GDM1 (cell line): ENCODE measurements at places on chromosomes 1 and 21.

DNA sequence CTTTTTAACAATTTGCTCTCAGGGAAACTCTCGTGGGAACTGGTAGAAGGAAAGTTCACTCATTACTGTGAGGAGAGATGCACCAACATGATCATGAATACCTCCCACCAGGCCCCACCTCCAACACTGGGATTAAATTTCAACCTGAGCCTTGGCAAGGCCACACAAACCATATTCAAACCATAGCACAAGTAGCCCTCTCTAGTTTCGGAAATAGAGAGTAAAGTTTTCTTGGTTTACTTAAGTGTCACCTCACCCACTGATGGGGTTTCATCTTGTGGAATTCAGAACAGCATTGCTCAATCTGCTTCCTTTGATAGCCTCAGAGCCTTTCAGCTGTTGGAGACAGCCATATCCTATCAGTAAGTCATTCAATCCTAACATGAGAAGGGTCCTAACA, 25.5 kb upstream of the CCSAP start:
- no peak for DNase-seq

- DNase-seq, result no peak
These were observed 103.8 kb upstream of the CASZ1 start for GRCh38 chr1:10900251-10900651.

- DNase-seq, result no peak
These were observed 1.5 kb downstream of the MORC3 start for GRCh38 chr21:36321325-36322082.

GRCh38 chr21:44706706-44707581, 4.4 kb downstream of the TSPEAR start:
- no peak for DNase-seq

DNA sequence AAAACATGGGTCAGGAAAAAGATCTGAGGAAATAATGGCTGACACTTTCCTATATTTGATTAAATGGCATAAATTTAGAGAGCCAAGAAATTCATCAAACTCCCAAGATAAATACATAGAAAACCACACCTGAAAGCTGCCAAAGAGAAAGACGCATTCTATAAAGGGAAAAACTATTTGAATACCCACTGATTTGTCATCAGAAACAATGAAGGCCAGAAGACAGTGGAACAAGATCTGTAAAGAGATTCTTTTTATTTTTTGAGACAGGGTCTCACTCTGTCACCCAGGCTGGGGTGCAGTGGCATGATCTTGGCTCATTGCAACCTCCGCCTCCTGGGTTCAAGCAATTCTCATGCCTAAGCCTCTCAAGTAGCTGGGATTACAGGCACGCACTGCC, 17.4 kb downstream of the SDE2 start:
- no peak for DNase-seq

DNA sequence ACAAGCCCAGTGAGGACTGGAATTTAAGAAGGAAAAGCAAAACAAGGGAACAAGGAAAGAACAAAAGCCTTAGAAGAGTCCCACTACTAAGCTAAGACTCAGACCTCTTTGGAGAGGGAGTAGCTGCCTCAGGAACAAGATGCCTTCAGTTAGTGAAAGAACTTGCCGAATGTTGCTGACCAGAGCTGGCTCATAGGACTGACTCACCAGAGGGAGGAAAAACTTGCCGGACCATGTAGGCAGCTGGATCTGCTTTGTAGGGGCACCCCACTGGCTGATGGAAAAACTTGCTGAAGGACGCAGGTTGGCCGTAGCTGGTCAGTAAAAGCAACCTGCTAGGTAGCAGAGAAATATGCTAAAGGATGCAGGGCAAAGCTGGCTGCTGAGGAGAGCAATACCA, 15.3 kb upstream of the ZSWIM5 start:
- DNase-seq, result no peak

GRCh38 chr1:225343618-225344017, 84.2 kb downstream of the LBR start:
- DNase-seq, result no peak
